Activated CD4-positive, alpha-beta T cell treated with anti-CD3 and anti-CD28 coated beads for 24 hours (primary cell): ENCODE measurements at places on chromosomes 12 and 14.

- DNase-seq, result no peak
These were observed 199.4 kb upstream of the LRIG3 start for GRCh38 chr12:59119676-59120075.

GRCh38 chr12:84810611-84811010 lies 102.0 kb downstream of the SLC6A15 start:
- no peak for DNase-seq

DNA sequence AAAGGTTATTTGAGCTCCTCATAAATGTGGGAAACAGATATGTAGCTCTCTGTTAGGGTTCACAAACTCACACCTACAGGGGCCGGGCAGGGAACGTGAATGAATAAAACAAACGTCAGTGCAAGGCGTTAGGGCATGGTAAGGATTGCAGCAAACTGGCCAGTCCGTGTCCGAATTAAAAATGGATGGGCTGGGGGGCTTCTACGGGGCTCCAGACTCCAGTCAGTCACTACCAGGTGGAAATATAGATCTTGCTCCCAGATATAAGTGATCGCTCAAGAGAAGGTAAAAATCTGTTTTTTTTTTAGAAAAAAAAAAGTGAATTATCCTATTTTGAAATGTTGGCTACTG lies 333.1 kb downstream of the MED13L start:
- DNase-seq, result no peak

DNA sequence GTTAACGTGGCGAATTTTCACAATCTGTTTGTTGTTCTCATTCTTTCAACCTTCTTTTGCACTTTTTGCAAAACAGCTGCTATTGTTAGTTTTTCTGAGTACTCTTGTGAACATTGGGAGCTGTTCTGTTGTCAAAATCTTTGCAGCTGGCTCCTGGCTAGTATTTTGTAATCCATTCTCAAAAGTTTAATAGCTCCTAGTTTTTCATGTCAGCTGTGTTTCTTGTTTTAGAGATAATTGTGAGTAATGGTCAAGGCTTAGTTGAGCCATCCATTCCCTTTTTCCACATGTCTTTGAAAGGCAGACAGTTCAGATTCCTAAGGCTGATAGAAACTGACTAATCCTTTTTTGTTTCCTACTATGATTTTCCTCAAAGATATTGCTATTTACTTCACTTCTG lies 39.1 kb upstream of the CRADD start:
- no peak for DNase-seq

DNA sequence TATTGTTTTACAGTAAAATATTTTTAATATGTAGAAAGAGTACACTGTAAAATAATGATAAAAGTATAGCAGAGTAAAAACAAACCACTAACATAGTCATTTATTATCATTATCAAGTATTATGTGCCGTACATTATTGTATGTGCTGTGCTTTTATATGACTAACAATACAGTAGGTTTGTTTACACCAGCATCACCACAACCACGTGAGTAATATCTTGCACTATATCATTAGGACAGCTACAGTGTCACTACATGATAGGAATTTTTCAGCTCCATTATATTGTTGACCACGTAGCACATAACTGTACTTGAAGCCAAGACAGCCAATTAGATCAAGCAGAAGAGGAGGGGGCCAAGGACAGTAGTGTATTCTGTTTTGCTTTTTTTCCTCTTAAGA lies 415.4 kb downstream of the RAD51B start:
- no peak for DNase-seq

- no peak for DNase-seq
These were observed 456.9 kb downstream of the BCAT1 start for GRCh38 chr12:24491968-24492367.

DNA sequence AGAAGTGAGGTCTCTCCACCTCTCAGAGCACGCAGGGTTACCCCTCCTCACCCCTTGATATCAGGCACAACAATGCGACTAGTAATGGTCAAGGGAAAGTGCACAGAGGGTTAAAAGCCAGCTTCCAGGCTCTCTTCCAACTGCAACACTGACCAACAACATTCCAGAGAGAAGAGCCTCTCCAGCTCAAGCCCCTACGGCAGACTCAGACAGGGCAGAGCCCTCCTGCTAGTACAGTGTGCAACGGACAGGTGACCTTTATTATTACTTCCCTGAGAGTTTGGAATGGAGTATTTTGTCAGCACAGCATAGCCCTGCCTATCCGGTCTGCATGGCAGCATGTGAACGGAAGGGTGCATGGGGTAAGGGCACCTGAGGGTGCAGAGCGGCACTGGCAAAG lies 73.0 kb downstream of the PTPN21 start:
- DNase-seq, result no peak

DNA sequence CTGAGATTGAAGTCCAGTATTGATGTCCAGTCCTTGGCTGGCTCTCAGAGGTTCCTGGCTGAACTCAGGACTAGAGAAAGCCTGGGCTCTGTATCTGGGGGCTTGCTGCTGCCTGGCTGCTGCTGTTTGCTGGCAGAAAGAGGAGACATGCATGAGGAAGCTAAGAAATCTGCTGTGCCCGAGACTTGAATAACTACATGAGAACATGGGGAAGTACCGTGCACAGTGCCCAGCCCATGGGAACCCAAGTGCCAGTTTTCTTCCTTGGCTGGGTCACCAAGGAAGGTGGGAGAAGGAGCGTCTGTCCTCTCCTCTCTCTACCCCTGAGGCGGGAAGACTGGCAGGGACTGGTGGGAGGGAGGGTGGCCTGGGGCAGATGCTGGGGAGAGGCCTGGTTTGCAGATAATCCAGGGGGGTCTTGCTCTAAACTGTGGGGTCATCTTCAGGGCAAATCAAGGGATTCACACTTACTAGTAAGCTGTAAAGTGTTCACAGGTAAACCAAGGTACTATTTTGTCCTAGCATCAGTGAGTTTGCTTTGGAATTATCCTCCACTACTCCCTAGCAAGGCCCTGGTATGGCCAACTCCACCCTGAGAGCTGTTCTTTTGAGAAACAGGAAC lies 13.8 kb upstream of the ZFP36L1 start:
- no peak for DNase-seq

GRCh38 chr12:108181095-108181454 lies 52.0 kb downstream of the WSCD2 start:
- no peak for DNase-seq

DNA sequence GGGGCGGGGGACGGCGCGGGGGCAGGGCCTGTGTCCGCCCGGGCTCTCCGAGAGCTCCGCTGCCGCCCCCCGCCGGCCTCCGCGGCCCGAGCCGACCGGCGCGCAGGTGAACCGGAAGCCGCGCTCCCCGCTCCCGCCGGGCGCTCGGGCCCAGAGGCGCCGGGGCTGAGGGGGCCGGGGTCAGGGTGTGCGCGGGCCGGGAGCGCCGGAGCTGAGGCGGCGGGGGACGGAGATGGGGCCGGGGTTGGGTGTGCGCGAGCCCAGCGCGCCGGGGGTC lies 431 bp downstream of the HIP1R start:
- no peak for DNase-seq

GRCh38 chr12:50066402-50066801 lies 9.0 kb downstream of the ASIC1 start:
- DNase-seq, result no peak

DNA sequence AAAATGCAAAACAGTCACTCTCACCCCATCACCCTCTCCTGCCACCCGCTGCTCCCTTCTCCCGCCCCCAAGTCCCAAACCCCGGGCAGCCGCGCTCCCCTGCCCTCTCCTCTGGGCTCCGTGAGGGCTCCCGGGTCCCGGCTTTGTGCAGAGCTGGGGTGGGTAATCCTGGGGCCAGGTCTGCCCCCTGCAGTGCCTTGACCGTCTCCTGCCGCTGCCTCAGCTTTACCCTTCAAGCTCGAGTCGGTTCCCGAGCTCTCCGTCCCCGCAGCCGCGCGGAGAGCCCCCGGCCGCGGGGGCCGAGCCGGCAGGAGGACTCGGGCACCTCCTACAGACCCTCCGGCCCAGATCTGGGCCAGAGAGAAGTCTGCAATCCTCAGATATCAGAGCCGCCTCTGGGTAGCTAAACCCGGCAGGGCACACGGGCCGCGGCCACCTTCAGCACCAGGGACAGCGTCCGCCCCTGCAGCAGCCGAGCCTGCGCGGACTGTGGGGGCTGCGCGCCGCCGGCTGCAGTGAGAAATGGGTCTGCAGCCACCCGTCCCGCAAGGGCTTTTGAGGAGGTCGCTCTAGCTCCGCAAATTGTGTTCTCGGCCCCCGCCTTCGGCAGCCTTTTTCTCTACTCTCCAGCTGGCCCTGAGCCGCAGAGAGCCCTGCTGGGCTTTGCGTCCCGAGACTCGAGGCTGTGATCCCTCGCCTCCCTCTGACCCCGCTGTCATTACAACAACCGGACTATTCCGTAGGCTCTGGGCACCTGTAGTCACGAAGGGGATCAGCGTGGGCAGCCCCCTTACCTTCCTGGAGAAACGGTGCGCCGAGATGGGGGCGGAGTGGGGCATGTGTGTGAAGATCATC lies 1.2 kb downstream of the PRMT8 start:
- DNase-seq, result peak; percentile 23

DNA sequence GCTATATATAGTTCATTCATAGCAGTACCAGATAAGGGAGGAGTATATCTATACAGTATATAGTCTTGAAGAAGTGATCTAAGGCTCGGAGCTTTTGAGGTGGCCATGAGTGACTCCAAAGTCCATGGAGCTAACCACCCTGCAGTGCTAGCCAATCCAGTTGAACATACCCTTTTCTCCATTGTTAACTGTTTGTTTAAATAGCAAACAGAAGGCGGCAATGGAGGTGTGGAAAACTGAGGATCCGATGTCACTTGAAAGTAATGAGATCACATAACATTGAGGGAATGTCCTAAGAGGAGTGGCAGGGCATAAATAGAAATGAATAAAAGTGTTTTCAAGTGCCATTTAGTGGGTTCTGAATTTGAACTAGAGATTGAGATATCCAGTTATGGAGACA lies 12.4 kb upstream of the SNAPC1 start:
- no peak for DNase-seq

GRCh38 chr12:3750616-3751015 lies 2.3 kb downstream of the CRACR2A start:
- no peak for DNase-seq

GRCh38 chr12:11839091-11839641 lies 189.7 kb downstream of the ETV6 start:
- no peak for DNase-seq

GRCh38 chr12:124162151-124163110 lies 132.5 kb upstream of the RFLNA start:
- DNase-seq, result no peak

- no peak for DNase-seq
These were observed 284.7 kb downstream of the DUSP6 start for GRCh38 chr12:89067421-89068187.

DNA sequence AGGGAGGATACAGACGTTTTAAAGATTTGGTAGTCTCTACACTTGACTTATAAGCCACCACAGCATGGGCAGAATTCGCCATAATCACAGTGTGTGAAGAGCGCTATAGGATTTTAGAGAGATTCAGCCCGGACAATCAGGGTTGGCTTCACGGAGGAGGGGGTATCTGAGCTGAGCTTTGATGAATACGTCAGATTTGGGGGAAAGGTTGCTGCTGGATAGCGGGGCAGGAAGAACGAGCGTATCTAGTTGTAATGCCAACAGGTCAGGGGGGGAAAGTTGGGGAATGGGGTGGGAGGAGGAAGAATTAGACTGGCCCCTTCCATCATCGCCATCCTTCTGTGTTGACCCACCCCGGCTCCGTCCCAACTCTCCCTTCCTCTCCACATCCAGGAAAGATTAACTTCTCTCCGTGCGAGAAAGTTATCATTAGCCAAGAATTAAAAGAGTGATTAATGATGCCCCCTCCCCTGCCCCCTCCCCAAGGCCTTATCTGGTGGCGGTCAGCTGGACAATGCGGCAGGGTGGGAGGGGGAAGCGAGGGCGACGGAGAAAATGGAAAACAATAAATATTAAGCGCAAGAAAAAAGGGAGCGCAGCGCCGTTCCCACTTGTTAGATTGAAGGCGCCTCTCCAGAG lies 13.5 kb upstream of the GPATCH2L start:
- DNase-seq, result no peak

- DNase-seq, result peak; percentile 39
These were observed 1.3 kb downstream of the PRPH start for GRCh38 chr12:49296034-49296835.

DNA sequence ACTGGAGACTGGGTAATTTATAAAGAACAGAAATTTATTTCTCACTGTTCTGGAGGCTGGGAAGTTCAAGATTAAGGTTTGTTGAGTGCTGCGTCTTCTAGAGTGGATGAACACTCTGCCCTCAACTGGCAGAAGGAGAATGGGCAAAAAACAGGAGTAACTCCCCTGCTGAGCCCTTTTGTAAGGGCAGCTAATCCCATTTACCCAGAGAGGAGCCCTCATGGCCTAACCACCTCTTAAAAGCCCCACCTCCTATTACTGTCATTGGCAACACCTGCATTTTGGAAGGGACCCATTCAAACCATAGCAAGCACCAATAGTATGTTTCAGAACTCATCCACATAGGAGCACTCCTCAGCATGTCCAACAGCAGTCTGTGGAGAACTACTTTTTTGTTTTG lies 47.4 kb downstream of the BORCS5 start:
- no peak for DNase-seq

- DNase-seq, result no peak
These were observed 1.5 kb downstream of the L3HYPDH start for GRCh38 chr14:59482541-59483331.

- DNase-seq, result no peak
These were observed 467.8 kb downstream of the MDGA2 start for GRCh38 chr14:47207617-47208016.
